CD8-positive, alpha-beta memory T cell (primary cell): ENCODE measurements at places on chromosomes 2 and 18. TPM values are rescaled to one million over a fixed set of nuclear protein-coding genes. Genes with fewer than 3 reads are reported as not detected.

DNA sequence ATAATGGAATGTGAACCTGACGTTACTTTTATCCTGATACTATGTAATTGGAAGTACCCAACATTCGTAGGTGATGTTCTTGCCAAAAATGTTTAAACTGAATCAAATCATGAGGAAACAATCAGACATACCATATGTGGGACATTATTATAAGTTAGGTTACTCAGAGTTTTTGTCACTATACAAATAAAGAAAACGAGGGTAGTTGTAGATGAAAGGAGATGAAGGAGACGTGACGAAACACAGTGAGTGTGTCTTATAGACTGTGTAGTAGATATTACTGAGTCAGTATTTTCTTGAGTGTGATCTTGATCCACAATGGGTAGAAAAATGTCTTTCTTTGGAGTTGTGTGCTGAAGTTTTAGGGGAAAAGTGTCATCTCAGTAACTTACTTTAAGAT is 176.8 kb downstream of the ZNF407 start:
- DNase-seq, result no peak

- no peak for DNase-seq
Observed at GRCh38 chr2:42645551-42645950, 77.1 kb downstream of the MTA3 start.

DNA sequence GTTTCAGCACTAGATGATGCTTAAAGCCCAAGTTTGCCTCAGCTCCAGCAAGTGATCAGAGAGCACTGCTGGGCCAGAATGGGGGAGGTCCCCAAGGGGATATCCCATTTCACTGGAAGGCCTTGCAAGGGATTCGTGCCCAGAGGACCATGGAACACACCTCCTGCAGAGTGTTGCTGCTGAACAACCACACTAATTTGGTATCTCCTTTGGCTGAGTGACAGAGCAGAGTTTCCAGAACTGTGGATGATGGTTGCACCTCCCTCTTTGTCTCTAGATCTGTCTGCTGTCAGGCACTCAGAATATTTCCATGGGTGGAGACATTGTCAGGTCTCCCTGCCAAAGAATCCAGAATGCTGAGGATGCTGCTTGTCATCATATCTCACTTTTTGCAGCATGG is 484.8 kb upstream of the NETO1 start:
- DNase-seq, result no peak

- DNase-seq, result no peak
Observed at GRCh38 chr2:147559070-147559725, 285.6 kb upstream of the ACVR2A start.

Gene RAD51AP2
- not detected for polyA plus RNA-seq

Gene GPR55
- polyA plus RNA-seq, result 3.5 TPM

Gene DNAH7
- not detected for polyA plus RNA-seq
